Left ventricle myocardium inferior (tissue), 1 donor: ENCODE measurements at places on chromosomes 7 and 10. TPM values are rescaled to one million over a fixed set of nuclear protein-coding genes. Genes with fewer than 3 reads are reported as not detected.

- no peak for DNase-seq
- no peak overlapping the region for H3K4me3 ChIP-seq
- H3K36me3 ChIP-seq: peaks cover 23% of the 10 kb centered on the region
- no peaks in the 10 kb centered on the region for H3K27me3 ChIP-seq
These were observed 80.4 kb upstream of the GARIN1A start for GRCh38 chr7:128591705-128592104.

DNA sequence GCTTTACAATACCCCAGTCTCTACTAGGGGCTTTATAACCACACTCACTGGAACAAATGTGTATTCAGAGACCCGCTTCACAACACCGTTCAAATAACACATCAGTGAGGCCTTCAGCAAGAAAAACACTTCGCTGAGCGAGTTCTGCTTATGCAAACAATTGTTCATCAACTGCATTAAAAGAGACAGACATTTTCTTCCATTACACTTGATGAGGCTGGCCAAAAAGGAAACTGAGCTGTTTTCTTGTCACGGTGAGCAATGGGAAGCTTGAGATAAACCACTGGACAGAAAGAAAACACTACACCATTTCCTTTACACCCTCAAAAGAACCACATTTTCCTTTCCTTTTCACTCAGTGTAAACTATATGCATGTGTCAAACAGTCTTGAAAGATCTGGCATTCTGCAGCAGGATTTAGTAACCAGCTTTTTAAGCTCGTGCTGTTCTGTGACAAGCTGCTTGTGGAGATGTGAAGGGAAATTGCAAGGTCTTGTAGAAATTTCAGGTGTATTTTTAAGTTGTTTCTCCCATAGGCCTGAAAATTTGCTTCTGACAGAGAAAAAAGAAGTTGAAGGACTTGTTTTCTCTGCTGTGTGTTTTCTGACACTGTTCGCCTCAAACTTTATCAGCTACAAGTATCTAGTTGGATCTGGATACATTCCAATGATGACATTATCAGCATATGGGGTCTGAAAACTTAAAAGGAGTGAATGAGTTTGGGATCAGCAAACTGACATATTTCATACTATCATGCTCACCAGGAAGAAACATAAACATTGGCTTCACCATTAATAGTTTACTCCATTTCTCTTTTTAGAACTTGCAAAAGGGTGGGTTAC, 693.1 kb downstream of the PARD3 start:
- H3K36me3 ChIP-seq: no peaks in the 10 kb centered on the region
- no peak for DNase-seq
- no peak overlapping the region for H3K4me3 ChIP-seq
- H3K27me3 ChIP-seq: no peaks in the 10 kb centered on the region

DNA sequence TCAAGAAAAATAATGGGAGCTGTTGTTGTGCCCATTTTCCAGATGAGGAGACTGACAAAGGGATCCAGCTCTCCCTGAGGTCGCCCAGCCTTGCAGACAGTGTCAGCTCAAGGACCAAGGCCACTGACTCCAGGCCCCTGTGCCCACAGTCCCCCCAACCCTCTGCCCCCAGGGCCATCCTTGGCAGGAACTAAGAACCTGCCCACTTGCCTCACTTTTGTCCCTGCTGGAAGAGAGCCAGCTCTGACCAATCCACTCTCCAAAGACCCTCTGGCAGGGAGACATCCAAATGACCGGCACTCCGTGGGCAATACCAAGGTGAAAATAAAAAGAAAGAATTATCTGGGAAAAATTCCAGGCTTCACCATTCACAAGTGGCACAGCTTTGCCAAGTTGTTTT, 101.3 kb downstream of the TCERG1L start:
- H3K27me3 ChIP-seq: peaks cover 68% of the 10 kb centered on the region
- no peaks in the 10 kb centered on the region for H3K36me3 ChIP-seq
- no peak overlapping the region for H3K27ac ChIP-seq

- H3K36me3 ChIP-seq: no peaks in the 10 kb centered on the region
- no peaks in the 10 kb centered on the region for H3K4me1 ChIP-seq
- DNase-seq: no peak
- no peak overlapping the region for H3K27ac ChIP-seq
- peaks cover 13% of the 10 kb centered on the region for H3K27me3 ChIP-seq
- H3K4me3 ChIP-seq: no peak overlapping the region
These were observed 59.2 kb downstream of the CDHR3 start for GRCh38 chr7:106022193-106022821.

GRCh38 chr7:148633761-148634160, 43.2 kb downstream of the C7orf33 start:
- H3K36me3 ChIP-seq: no peaks in the 10 kb centered on the region
- no peak for DNase-seq
- H3K27ac ChIP-seq: no peak overlapping the region
- H3K4me1 ChIP-seq: no peaks in the 10 kb centered on the region

DNA sequence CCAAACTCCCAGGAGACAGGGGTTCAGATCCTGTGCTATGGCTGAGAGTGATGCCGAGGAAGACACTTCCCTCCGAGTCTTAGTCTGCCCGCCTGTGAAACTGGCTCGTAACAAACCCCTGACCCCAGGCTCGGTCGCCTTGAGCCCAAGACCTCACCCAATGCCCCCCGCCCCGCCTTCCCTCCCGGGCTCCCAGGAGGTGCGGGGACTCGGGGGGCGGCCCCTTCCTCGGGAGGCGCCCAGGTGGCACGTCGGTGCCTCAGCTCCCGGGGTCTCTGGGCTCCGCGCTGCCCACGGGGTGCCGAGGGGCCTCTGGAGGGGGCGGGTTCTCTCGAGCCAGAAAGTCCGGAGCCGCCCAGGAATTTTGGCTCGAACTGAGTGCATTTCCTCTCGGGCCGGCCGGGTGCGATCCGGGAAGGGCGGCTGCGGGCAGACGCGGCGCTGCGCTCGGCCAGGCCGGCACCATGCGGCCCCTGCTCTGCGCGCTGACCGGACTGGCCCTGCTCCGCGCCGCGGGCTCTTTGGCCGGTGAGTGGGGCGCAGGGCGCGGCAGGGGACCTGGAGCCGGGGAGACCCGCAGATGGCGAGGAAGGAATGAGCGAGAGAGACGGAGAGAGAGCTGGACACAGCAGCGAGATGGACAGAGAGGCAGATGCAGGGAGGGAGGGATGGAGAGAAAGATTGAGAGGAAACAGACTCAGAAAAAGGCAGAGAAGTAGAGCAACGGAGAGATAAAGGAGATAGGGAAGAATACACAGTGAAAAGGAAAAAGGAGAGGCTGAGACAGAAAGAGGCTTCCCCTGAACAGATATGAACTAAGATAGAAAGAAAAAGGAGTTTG, at the start of gene PLAC9:
TSS of gene PLAC9 (plus strand) at position 432 of the 841 bp plus-strand sequence. CDS start at position 465, 33 bp downstream.
- H3K27ac ChIP-seq: peak within 1 kb of the TSS; percentile 90
- H3K27me3 ChIP-seq: peaks cover 7% of the 10 kb centered on the region
- peak within 1 kb of the TSS; percentile 67 for H3K4me3 ChIP-seq
- no peaks in the 10 kb centered on the region for H3K36me3 ChIP-seq
- peak; percentile 69 for DNase-seq

The MSMB gene
- total RNA-seq: not detected

The CPN1 gene
- not detected for total RNA-seq

The CUL2 gene
- total RNA-seq: 35.9 TPM

DNA sequence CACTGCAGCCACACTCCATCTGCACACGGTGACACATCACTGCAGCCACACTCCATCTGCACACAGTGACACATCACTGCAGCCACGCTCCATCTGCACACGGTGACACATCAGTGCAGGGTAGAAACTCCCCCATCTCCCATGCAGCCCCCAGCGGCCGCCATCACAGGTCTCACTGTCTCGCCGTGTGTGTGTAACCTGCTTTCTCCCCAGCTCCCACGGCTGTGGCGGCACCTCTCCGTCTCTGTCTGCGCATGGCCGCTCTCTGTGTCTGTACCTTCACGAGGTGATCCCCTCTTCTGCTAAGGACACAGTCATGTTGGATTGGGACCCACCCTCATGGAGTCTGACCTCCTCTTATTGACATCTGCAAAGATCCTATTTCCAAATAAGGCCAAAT, 527.4 kb downstream of the PTPRN2 start:
- H3K27ac ChIP-seq: no peak overlapping the region
- peaks cover 44% of the 10 kb centered on the region for H3K27me3 ChIP-seq
- no peaks in the 10 kb centered on the region for H3K36me3 ChIP-seq
- H3K4me3 ChIP-seq: no peak overlapping the region

GRCh38 chr10:90986870-90987269, 66.0 kb upstream of the ANKRD1 start:
- peak overlapping the region; percentile 89 for H3K27ac ChIP-seq
- H3K4me3 ChIP-seq: no peak overlapping the region
- H3K4me1 ChIP-seq: peaks cover 53% of the 10 kb centered on the region

GRCh38 chr7:82335927-82336326, 107.7 kb downstream of the CACNA2D1 start:
- no peak overlapping the region for H3K27ac ChIP-seq
- H3K36me3 ChIP-seq: no peaks in the 10 kb centered on the region
- no peaks in the 10 kb centered on the region for H3K27me3 ChIP-seq
- H3K4me1 ChIP-seq: peaks cover 5% of the 10 kb centered on the region

DNA sequence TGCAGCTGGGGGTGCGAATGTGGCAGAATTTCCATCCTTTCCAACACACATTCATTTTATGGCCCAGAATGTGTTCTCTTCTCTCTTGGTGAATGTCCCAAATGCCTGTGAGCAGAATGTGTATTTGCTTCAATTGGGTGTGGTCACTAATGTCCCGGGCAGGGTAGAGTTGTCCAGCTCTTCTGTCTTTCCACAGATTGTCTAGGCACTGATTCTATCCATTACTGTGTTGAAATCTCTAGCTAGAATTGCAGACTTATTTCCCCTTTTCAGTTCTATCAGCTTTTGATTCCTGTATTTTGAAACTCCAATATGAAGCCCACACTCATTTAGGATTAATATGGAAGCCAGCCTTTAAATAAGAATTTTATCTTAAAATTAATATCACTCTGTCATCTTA, 14.0 kb upstream of the AKR1E2 start:
- no peak overlapping the region for H3K27ac ChIP-seq
- peaks cover 4% of the 10 kb centered on the region for H3K4me1 ChIP-seq
- H3K4me3 ChIP-seq: no peak overlapping the region
- DNase-seq: no peak
- H3K27me3 ChIP-seq: no peaks in the 10 kb centered on the region
